ENCODE measurements at places on chromosomes 3 and 15.

DNA sequence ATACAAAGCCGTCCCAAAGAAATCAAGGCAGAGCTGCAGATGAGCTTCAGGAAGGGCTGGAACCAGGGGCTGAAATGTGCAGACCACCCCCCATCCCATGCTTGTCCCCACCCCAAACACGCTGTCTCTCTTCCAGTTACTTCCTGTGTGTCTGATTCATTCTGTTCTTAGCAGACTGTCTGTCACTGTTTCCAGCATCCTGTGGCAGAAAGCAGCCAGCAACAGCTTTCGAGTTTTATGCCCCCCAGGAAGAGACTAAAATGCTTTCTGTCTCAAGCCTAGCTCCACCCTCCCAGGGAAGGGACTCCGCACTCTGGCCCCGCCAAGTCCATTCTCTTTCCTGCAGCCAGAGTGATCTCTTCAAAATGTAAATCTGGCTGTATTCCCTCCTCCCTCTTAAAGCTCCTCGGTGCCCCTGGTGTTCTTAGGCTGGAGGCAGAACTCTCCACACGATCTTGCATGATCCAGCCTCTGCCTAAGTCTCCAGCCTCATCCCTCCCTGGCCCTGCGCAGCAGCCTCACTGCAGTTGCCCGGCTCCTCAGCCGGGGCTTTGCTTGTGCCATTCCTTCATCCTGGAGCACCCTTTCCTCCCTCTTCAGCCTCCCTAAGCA is 41.5 kb downstream of the HRH1 start:
- DNase-seq: peak; percentile 34

- DNase-seq: no peak
Measured at GRCh38 chr3:29926378-29926777, 645.5 kb downstream of the RBMS3 start.

DNA sequence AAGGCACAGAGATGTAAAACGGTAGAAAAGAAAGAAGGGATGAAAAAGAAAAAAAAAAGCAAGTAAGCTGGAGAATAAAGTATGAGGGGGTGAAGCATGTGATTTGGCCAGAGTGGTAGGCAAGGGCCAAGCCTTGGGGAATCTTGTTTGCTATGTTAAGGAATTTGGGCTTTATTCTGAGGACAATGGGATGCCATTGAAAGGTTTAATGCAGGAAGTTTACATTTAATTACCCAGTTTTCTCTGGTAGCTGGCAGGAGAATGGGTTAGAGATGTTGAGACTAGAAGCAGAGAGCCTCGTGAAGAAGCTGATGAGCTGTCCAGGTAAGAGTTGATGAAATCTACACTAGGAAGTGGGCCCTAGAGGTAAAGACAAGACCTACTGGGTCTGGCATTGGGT is 455.9 kb downstream of the PDCD6IP start:
- DNase-seq: no peak

GRCh38 chr3:160224256-160224655 is 966 bp upstream of the C3orf80 start:
- DNase-seq: no peak

DNA sequence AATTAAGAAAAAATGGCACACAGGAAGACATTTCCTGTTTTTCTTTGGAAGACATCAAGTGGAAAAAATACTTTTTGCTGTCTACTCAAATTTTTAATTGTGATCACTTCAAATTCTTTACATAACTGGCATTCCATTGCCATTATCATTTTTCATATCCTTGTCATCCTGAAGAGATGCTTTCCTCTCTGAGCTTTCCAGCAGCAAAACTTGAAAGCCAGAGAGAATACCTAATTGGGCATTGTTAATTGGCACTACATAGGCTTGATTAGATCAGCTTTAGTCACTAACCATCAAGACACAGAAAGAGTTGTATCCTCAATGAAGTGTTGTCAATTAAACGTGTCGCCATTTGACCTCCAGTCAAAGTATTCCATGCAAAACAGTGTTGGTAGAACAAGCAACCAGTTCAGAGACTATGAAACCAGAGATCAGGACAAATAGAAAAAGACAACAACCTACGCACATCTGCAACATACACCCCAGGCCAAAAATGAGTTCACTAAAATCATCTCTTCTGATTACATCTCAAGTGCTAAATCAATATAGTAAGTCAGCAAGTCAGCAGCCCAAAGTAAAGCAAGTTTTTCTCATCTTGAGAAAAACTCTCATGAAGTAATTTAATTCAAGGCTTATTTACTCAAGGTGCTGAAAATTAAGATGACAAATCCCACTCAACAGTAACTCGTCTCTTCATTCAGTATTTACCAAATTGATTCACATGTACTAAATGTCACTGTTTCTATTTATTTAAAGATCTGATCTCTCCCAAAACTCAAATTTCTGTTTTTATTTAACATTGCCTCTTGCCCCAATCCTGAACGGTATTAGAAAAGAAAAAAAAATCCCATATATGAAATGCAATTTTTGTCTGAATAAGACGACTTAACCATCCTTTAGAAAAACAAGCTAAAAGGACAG is 123.0 kb downstream of the SUCLG2 start:
- peak; percentile 6 for DNase-seq

GRCh38 chr3:123376451-123377242 is 72.2 kb downstream of the ADCY5 start:
- DNase-seq: no peak
